Nasal cavity respiratory epithelium epithelial cell of viscerocranial mucosa (primary cell): ENCODE measurements at places on chromosomes 2 and 18. TPM values are rescaled to one million over a fixed set of nuclear protein-coding genes. Genes with fewer than 3 reads are reported as not detected.

Gene ASPRV1
- 0.21 and 0.34 TPM in 2 replicates for total RNA-seq

Gene TUBB8B
- under 0.01 and 0.43 TPM in 2 replicates for total RNA-seq

Gene LHCGR
- not detected in 2 replicates for total RNA-seq

Gene COX7A2L
- total RNA-seq, result 157 and 343 TPM in 2 replicates

Gene HNMT
- total RNA-seq, result under 0.01 and 2.1 TPM in 2 replicates

Gene VWA3B
- total RNA-seq, result 0.07 and 0.34 TPM in 2 replicates

Gene KRTCAP3
- 13.3 and 13.9 TPM in 2 replicates for total RNA-seq

Gene LYPD6
- total RNA-seq, result 1.4 TPM in 2 replicates

Gene AKAIN1
- total RNA-seq, result not detected in 2 replicates

Gene PSMA8
- not detected in 2 replicates for total RNA-seq
